ENCODE measurements at places on chromosomes 7 and 10.

GRCh38 chr10:86968994-86969355, 693 bp downstream of the ADIRF start:
- DNase-seq: no peak

GRCh38 chr7:155589001-155589980, 42.9 kb upstream of the CNPY1 start:
- DNase-seq: no peak

- DNase-seq: no peak
These were observed 42.4 kb upstream of the PRKAR2B start for GRCh38 chr7:107002126-107002525.

DNA sequence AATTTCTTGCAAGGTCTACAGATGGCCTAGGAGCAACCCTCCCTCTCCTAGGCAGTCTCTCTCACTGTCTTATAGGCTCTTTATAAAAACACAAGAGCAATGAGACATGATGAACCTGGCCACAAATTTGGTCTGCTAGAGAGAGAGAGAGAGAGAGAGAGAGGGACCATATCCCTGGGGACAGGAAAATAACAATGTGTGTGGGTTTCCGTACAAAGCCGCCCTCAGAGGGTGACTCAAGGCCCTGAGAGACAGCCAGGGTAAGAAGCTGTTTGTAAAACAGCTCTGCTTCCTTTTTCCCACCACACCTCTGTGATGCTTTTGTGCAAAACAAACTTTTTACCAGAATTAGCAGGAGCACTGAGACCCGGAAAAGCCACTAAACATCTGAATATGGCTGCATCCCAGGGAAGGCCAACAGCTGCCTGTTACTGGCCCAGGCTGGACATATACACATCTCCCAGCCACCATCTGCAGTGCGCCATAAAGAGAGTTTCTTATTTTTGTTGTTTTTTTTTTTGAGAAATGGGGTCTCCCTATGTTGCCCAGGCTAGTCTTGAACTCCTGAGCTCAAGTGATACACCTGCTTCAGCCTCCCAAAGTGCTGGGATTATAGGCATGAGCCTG, 18.4 kb downstream of the GIMAP5 start:
- no peak for DNase-seq

GRCh38 chr7:18975276-18975675, 142.2 kb downstream of the TWIST1 start:
- no peak for DNase-seq

DNA sequence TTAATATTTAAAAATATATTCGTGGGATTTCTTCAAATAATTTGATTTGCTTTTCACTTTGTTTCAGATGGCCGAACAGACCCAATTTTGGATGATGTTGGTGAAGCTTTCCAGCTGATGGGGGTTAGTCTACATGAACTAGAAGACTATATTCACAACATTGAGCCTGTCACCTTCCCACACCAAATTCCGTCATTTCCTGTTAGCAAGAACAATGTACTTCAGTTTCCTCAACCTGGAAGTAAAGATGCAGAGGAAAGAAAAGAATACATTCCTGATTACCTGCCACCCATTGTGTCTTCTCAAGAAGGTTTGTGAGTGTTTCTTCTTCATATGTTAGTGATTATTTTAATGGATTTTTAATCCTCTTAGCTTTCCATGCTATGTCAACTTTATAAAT, 5.9 kb downstream of the TAF3 start:
- no peak for DNase-seq

DNA sequence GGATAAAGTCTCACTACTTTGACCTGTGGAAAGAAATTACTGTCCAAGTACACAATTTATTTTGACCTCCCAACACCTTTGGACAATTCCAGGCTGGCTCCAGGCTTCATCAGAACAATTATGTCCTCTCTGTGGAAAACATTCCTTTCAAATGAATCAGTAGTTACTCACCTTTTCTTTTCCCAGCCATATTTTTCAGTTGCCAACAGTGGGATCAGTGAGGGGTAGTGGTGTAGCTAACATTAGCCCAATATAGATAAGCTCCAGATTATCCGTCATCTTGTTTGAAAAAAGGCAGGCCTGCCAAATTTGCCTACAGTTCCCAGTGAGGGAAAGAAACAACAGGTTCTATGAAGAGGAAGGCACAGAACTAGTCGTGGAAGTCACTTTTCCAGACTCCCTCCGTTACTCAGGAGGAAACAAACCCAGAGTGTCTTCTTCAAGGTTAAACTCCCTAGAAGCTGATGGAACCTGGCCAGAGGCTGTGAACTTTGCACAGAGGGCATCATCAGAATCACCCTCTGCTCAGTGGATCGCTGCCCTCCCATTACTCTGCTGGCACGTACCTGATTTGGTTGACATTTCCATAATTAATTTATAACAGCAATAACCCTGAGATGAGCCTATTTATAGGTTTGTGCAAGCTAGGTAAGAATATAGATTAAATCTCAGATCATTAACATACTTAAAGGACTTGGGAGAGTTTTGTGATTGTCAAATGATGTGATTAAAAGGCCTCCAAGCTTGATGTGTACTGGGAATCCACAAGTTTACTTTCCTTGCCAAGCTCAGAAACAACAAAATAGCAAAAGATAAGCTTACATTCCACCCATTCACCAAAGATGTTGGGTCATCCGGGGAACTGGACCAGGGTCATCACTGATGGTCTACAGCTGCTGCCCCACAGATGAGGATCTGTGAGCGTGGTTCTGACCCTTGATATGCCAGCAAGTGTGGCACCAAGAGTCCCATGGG, 654.6 kb upstream of the GALNT17 start:
- DNase-seq: no peak

GRCh38 chr7:46191776-46192175, 270.7 kb upstream of the IGFBP3 start:
- DNase-seq: no peak

DNA sequence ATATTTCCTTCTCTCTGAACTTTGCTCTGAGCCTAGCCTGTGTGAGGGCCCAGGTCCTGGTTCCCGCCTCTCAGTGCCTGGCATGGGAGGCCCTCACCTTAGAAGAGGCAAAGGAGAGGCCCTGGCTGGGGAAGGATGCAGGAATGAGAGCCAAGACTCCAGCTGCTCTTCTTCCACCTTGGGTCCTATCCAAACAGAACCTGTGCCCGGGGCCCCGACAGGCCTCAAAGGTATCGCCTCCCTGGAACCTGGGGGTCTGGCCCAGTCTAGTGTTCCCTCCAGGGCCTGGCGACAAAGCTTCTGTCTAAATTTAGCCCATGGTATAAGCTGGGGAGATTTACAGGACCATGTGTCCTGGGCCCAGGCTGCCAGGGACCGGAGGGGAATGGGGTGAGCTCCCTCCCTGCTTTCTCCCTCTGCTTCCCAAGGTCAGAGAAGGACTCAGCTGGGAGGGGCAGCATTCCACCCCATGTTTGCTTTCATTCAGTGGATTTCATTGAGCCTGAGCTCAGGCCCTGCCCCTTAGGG, 12.0 kb upstream of the CRHR2 start:
- DNase-seq: no peak

DNA sequence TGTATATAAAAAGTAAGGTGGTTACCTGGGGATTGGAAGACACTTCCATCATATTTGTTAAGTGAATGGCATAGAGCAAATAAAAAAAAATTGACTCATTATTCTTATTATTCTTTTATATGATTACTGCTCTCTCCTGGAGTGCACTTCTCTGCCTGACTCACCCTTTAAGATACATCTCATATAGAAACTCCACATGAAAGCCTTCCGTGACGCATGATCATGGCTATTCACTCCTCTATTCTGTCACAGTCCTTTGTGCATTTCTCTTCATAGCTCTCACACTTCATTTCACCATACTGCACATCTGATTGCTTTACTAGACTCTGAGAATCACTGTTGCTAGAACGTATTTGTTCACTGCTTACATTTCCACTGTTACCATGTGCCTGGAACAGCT, 597.3 kb downstream of the CNTNAP2 start:
- no peak for DNase-seq

DNA sequence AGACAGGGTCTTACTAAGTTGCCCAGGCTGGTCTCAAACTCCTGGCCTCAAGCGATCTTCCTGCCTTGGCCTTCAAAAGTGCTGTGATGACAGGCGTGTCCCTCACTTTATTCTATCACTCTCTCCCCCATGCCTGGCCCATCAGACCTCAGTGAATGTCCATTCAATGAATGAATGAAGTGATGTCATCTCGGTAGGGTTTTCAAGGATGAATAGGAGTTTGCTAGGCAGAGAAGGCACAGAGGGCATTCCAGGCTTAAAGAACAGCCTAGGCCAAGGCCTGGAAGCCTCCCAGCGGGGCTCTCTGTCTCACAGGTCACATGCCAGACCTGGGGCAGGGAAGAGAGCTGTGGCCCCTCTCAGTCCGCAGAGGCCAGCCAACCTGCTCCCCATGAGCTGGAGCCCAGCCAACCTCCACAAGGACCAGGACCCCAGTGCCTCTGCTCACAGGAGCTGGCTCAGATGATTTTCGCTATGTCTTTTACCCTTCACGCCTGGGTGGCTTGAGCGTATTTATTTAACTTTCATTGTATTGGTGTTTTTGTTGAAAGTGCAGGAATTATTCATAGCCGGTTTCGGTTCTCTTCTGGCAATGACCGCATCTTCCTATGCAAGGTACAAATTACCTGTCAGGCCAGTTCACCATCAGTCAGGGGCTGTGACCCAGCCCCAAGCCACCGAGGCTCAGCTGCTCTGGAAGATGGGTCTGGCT, 11.8 kb upstream of the TNRC18 start:
- DNase-seq: no peak

- DNase-seq: no peak
These were observed 20.5 kb upstream of the DMTF1 start for GRCh38 chr7:87131771-87132170.

DNA sequence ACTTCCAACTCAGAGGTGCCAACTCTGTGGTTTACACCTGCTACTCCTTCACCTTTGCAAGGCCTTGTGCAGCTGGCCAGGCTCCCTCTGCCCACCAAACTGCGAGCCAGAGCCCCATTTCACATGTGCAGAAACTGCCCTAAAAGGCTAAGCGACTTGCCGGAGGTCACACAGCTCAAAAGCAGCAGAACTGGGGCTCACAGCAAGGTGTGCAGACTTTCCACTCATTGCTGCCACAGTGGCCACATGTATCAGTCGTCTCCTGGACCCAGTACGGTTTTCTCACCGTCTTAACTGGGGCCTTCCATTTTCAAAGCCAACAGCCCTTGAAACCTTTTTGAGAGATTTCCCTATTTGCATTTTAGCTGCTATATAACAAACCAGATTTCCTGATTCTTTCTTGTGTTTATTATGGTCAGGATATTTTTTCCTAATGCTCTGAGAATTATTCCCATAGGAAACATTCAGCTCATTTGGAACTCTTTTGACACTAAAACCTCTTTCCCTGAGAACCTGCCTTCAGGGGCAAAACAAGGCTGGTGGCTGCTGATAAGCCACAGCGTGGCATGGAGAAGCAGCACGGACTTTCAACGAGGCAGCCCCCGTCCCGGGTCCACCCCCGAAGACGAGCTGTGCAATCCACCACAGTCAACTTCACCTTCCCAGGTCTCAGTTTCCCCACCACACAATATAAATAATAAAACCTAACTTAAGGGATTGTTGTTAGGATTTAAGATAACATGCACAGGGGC, 29.9 kb downstream of the SORBS1 start:
- no peak for DNase-seq

DNA sequence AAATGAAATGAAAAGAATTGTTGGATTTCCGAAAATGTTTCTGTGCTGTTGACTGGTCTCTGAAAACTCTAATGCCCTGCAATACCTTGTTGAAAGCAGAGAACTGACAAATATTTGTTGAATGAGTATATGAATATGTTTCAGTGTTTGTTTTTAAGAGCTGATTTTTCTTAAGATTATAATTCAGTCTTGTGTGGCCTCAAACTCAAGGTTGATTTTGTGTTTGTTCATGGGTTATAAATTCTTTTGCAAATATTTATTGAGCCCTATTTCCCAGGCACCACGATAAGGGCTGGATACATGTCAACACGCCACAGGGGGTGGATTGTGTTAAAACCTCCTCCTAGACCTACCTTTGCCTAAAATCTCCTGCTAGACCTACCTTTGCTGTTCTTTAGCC, 203.9 kb upstream of the PLPP4 start:
- DNase-seq: no peak

GRCh38 chr10:2543974-2544373, 523.4 kb upstream of the PFKP start:
- no peak for DNase-seq

DNA sequence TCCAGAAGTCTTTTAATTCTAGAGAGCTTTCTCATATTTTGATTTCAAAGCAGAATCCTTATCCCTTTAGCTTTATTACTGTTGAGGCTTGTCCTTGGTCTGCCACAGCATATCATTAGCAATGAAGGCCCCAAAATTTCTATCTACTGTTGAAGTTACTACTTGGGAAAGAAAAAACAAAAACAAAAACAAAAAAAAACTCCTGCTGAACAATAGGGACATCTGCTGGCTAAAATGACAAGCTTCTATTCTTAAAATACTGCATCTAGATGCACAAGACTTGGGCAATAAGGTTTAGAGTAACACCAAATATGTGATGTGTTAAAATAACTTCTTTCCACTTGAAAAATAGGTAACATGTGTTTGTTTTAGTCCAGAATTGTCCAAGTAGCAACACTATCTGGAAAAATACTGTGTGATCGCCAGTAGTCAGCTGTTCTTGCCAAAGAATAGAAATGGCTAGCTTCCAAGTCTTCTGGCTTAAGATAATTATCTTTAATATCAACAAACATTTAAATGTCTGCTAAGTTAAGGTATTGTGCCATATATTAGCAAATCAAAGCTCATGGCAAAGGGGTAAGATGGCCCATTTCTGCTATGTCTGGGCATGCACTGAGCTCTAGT, 3.8 kb upstream of the DMTF1 start:
- DNase-seq: peak; percentile 14

DNA sequence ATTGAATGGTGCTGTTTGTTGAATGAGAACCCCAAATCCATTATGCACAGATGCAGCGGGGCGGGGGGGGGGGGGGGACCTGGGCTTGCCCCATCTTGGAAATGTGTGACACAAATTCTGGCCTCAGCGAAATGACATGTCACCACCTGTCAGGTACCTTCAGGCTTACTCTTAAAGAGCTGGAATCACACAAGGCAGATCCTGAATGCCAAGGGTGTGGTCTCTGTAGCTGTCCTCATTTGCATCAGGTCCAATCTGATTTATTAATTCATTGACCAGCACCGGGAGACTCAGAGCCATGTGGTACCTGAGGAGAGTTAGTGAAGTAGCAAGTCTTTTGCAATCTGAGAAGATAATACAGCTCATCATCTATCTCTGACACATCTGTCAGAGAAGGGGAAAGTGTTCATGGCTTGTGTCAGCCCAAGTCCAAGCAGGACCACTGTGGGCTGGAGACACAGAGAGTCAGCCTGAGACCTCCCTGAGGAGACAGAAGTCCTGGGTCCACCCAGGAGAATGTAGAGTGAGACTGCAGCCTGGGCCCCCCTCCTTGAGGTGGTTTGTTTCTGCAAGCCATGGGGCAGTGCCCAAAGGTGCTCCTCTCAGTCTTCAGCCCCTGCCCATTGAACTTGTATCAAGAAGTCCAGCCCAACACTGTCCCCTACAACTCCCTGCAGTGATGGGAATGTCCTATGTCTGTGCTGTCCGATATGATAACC, 46.7 kb downstream of the ADCYAP1R1 start:
- no peak for DNase-seq

GRCh38 chr7:139246905-139247304, 15.9 kb downstream of the UBN2 start:
- DNase-seq: no peak
